ENCODE measurements at places on chromosomes 2 and 18.

DNA sequence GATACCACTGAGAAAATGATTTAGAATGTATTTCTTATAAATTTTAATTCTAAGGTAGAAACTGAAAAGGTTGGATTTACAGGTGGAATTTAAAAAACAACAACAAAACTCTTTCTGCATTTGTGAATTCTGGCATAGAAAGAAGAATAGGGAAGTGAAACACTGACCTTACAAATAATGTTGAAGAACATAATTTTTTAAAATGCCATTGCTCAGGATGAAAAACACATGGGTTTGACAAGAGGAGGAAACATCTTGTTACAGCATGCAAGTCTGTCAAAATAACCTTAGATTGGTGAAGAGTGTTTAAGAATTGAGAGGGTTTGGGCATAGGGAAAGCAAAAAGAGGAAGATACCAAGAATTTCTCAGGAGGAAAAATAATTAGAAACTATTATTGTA lies 184.3 kb downstream of the UBE2E3 start:
- no peak for DNase-seq

GRCh38 chr2:158060835-158061435 lies 40.7 kb upstream of the UPP2 start:
- no peak for DNase-seq

GRCh38 chr2:189954989-189955388 lies 107.5 kb downstream of the MSTN start:
- no peak for DNase-seq

- no peak for DNase-seq
Measured at GRCh38 chr2:46589356-46589755, 110.0 kb downstream of the TMEM247 start.

- DNase-seq: no peak
Measured at GRCh38 chr2:120447127-120447785, 101.3 kb downstream of the INHBB start.

DNA sequence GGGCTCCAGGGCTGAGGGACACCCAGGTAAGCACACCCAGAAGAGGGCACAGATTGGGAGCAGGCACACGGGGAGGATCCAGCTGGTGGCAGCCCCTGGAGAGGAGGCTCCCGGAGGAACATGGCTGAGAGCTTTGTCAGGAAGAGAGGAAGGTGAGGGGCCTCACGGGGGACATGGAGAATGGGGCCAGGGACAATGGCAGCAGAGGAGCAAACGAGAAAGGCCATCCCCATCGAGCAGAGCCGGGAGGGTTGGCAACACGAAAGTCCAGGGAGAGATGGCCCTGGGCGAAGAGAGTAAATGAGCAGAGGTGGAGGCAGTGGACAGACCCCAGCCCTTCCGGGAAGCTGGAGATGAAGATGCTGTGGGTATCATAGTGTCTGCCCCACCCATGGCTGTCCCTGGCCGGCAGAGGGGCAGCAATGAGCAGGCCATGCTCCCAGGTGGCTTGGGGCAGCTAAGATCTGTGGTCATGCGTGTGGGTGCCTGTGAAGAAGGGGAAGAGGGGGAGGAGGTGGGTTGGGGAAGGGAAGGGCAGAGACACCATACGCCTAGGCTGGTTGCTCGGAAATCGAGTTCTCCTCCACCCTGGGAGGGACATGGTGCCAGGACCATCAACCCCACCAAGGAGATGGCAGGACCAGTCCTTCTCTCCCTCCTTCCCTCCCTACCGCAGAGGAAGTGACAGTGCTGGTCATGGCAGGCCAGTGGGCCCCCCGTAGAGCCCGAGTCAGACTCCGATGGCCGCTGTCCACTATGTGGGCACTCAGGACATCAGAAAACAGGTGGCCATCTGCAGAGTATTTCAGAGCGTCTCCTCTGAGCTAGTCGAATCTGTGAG lies 191.7 kb downstream of the NDUFA10 start:
- DNase-seq: no peak

- DNase-seq: no peak
Measured at GRCh38 chr2:164496881-164497280, 124.4 kb downstream of the GRB14 start.

DNA sequence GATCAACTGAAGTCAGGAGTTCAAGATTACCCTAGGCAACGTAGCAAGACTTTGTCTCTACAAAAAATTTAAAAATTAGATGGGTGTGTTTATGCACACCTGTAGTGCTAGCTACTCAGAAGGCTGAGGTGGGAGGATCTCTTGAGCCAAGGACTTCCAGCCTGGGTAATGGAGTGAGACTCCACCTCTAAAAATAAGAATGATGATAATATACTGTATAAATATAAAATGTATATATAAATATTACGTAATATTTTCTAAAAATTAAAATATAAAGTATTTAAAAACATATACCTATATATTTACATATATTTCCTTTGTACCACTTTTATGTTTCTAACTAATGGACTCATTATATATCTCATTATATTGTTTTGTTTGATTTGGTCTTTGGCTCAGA lies 409.5 kb upstream of the REG3G start:
- no peak for DNase-seq

- DNase-seq: peak; percentile 67
Measured at GRCh38 chr2:70984576-70985282, 6.3 kb downstream of the ANKRD53 start.

GRCh38 chr2:132373391-132374135 lies 43.0 kb upstream of the GPR39 start:
- no peak for DNase-seq

GRCh38 chr18:5640939-5641338 lies 97.1 kb upstream of the EPB41L3 start:
- no peak for DNase-seq

- no peak for DNase-seq
Measured at GRCh38 chr18:11850821-11851145, 430 bp upstream of the CHMP1B start.

GRCh38 chr2:74186038-74186437 lies 7.4 kb upstream of the MOB1A start:
- no peak for DNase-seq

DNA sequence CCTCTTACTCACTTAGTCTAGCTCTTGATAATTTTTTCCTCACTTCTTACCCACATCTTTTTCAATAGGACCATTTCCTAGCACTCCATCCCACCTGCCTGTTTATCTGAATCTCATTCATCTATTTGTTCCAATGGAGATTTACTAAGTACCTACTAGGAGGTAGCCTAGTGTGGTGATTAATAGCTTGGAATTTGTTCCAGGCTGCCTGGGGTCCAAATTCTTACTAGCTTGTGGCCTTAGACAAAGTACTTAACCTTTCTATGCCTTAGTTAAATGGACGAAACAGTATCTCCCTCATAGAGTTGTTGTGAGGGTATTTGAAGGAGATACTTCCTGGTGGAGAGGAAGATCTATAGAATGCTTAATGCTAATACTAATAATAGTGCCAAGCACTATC lies 42.9 kb upstream of the SERTAD2 start:
- DNase-seq: no peak

DNA sequence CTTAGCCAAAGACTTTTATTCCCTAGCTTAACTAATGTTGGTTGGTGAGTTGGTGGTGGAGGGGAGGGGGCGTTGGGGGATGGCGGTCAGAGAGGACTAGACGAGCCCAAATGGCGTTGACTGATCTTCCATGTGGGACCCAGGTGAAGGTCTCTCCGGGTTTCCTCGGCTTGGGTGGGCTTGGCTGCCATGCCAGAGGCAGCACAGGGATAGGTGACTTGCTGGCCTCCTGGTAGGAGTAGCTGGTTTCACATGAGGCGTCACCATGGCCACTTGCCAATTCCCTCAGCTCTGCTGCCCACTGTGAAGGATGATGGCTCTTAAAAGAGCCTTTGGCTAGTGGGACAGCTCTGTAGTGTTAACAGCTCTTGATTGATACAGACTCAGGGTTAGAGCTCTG lies 1337.0 kb upstream of the FAM98A start:
- no peak for DNase-seq

- no peak for DNase-seq
Measured at GRCh38 chr2:60678551-60678950, 77.5 kb upstream of the PAPOLG start.

GRCh38 chr2:85566265-85566664 lies 5.0 kb upstream of the GGCX start:
- no peak for DNase-seq

- no peak for DNase-seq
Measured at GRCh38 chr2:3408781-3409180, 29.3 kb downstream of the TRAPPC12 start.

DNA sequence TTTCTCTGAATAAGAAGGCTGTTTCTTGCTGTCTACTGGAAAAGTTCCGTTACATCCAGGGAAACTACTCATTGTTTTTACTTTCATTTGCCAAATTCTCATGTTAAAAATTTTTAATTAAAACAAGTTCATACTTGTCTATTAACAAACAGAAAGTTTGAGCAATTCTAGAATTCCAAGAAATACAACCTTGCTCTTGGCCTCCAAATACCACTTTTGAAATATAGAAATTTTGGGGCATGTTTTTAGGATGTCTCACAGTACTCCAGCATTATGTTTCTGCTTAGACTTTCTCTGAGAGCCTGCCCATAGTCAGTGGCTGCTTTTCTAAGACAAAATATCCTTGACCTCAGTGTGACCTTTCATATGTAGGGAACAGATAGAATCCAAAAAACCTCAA lies 228.7 kb upstream of the RND3 start:
- no peak for DNase-seq

GRCh38 chr2:234412726-234413125 lies 84.2 kb downstream of the ARL4C start:
- no peak for DNase-seq

GRCh38 chr2:120802158-120802557 lies 66.5 kb downstream of the GLI2 start:
- no peak for DNase-seq

DNA sequence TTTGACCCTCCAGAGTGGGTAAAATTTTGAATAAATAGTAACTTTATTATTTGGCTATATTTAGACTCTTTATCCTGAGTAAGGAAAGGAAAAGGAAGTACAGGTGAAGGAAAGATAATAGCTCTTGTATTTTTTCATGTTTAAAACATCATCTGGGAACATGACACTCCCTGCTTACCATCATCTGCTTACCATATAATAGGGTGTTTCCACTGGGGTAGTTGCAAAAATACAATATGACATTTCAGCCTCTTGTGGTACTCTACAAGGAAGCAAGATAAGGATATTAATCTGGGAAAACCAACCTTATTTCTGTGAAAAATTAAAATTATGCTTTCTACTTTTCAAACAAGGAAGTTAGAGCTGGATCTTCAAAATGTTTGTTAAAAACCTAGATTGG lies 9.9 kb downstream of the RELCH start:
- DNase-seq: no peak

- DNase-seq: no peak
Measured at GRCh38 chr2:187263675-187264560, 184.1 kb downstream of the CALCRL start.

DNA sequence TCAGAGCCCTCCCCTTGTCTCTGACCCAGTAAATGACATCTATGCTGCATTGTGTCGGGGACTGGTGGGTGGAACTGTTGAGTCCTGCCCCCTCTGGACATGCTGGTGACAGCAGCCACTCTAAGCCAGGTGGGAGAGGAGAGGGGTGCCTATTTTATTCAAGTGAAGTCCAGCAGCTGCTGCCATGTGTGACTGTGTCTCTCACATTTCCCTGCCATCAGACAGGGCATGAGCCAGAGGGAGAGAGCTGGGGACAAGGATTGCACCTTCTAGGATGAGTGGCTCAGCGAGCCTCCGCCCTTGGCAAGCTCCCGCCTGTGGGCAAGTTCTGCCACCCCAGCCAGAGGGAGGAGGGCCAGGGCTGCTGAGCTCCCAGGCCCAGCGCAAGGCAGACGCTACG lies 13.7 kb downstream of the NGEF start:
- DNase-seq: no peak

GRCh38 chr2:189521699-189522434 lies 58.7 kb downstream of the SLC40A1 start:
- DNase-seq: no peak

DNA sequence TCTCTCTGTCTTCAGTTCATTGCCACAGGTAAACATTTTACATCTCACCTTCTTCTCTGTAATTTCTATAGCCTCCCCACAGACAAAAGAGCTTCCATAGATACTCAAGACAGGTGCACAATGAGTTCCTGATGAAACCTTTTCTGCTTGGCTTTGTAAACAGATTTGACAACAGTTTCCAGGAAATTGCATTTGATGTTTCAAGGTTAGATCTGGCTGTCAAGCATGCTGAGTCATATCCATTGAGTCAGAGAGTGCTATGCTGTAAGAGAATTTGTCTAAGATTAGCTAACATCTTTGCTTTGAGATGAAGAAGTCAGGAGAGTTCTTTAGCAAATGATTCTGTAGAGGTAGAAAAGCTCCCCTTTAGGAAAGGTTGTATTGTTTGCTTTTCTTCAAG lies 40.6 kb upstream of the MAP2 start:
- DNase-seq: no peak

DNA sequence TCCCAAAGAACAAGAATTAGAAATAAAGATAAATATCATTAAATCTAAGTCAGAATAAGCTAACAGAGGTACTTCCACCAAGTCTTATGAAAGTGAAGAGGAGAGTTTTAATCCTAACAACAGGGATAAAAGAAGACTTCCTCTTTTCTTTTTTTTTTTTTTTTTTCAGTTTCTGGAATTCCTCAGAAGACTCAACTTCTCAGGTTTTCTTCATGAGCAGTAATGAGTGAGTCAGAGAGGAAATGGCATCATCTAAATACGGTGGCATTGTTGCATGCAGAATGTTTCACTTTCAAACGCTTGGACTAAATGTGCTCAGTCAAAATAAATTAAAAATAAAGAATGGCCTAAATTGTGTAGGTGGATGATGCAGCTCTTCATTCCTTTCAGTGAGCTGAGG lies 45.6 kb upstream of the ARHGAP15 start:
- DNase-seq: no peak

DNA sequence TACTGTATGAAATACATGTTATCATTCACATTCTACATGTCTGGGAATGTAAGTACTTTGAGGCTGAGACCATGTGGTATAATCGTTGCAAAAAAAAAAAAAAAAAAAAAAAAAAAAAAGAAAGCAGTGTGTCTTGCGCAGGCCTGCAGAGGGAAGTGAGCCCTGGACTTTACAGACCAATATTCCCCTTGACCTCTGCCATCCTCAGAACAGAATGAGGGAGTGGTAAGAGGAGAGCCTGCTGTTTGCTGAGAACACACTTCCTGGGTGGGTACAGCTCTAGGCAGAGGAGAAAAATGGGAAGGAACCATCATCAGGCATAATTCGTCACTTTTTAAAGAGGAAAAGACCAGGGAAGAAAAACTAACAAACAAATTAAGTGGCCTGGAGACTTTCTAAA lies 28.8 kb upstream of the TBC1D8 start:
- no peak for DNase-seq

GRCh38 chr2:189673661-189674373 lies 653 bp upstream of the ANKAR start:
- DNase-seq: no peak

GRCh38 chr2:217857624-217858506 lies 144.9 kb downstream of the TNS1 start:
- DNase-seq: no peak

All from stimulated activated CD8-positive, alpha-beta memory T cell treated with anti-CD3 and anti-CD28 coated beads, Interleukin-12 subunit alpha, Interleukin-12 subunit beta, amount 100 ng/mL, for 1 hour (primary cell).